NCI-H345 (cell line): ENCODE measurements at places on chromosomes 6 and 20.
A peak's percentile ranks its signal among the peaks of the same experiment; 100 is the strongest.

DNA sequence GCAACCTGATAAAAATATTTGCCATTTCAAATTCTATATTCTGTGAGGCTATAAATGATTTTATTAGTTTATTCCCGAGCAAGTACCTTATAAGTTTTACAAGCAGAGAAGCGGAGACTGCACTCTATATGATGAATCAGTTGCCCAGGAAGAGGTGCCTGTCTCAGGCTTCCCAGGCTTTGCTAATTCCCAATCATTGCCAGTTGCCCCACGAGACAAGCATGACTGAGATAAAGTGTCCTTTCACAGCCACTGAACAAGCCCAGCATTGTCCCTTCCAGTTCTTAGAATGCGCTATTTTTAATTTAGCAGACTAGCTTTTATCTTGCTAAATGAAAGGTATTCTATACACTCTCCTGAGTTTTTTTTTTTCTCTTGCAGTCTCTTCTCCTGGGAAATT, 260.7 kb downstream of the ALDH8A1 start:
- DNase-seq = no peak

- no peak for DNase-seq
Measured at GRCh38 chr6:37241131-37241530, 16.4 kb upstream of the TBC1D22B start.

GRCh38 chr6:52312461-52312860, 27.9 kb upstream of the MCM3 start:
- DNase-seq = no peak

DNA sequence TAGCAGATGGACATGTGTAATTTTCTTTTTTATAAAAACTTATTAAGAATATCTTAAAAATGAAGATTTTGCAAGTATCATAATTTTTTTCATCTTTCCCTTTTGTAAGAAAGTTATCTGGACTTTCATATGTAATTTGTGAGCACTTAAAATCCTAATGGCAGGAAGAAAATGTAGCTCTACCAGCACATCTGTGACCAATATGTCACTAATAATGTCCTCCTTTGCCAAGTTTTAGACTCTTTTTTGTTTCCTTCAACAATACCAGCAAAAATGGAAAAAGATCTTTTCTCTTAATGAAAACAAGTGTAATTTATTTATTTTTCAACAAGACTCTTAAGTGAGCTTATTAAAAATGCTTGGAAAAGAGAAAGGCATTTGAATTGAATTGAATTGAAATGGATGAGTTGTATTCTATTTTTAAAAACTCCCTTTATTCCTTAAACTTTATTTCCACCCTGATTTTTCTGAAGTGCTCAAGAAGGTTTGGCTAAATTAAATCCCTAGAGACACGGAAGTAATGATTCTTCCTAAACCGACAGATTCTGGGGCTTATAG, 110.7 kb downstream of the KIF6 start:
- DNase-seq = no peak

- DNase-seq = no peak
Measured at GRCh38 chr6:122061855-122062254, 337.6 kb upstream of the HSF2 start.

DNA sequence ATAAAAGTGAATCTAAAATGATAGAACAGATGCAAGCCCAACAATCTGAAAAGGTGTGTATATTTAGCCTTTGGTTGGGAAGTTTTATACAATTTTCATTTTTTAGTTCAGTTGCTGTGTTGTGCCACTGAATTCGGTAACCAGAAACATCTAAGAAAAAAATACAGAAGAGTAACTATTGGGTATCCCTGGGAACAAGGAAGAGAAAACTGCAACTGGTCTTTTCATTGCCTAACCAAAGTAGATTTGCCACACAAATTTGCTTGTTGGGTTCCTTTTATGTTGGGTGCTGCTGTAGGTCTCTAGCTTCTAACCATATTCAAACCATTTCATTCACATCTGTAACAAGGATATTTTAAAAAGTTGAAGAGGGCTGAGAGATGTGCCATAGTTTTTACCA, 2.8 kb upstream of the TMEM30A start:
- DNase-seq = no peak

DNA sequence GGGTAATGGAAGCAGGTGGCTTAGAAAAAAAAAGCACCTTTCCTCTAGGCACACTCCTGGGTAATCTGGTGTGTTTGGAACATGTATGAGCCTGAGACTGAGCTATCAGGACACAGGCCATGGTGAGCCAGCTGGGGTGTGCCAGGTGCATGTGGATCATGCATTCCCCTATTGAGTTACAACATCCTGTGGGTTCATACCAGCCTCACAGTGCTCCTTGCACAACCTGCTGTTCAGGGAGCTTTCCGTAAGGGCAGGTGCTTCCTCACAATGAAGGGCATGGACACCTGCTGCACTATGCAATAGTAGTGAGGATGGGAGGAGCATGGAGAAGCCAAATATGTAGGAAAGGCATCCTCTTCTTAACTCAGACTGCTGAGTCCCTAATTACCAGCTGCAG, 197.2 kb upstream of the SUPT3H start:
- DNase-seq = no peak

DNA sequence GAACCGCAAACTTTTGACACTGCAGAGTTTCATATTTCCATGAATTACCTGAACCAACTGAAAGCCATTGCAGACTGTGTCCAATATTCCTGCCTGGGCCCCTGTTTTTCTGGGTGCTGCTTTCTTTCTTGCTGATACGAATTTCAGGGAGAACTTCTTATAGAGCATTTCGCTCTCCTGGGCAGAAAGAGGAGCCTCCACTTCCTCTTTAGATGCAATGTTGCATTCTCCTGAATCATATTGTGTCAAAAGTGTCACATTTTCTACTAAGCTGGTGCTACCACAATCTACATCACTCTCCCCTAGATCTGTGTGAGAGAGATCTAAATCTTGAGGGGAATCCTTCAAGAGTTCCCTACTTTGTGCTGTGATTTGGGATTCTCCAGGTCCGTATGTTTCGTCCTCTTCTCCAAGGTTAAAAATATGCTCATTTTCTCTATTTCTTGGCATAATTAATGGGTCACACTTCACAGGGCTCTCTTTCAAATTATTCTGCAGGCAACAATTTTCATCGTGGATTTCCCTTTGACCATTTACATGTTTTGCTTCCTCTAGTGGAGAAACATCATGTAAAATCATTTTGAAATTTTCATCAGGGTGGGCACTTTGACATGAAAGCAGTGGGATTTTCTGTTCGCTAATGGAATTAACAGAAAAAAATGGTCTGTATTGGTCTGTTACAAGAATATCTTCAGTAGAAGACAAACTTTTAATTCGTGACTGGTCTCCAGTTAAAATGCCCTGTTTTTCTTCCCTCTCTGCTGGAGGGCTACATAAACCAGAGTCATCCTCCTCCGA, 102.3 kb downstream of the DST start:
- no peak for DNase-seq

GRCh38 chr20:57601211-57601570, 19.0 kb downstream of the ZBP1 start:
- DNase-seq = no peak

DNA sequence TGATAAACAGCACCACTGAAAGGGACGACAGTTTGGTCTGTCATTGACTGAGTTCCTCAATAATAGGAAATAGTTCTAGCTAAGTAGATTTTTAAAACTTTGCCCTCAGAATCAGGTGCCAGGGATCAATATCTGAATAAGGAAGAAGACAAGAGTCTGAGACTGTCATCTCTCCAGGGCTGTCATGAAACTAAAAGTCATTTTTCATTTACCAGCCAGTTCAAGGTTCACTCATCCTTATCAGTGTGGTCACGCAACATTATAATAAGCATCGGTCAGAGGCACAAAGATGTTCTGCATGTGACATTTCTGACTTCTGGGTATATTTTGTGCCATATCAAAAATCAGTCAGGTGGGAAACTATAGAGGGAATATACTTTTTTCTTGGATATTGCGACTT, 52.5 kb upstream of the E2F3 start:
- no peak for DNase-seq

- peak; percentile 18 for DNase-seq
Measured at GRCh38 chr20:62598761-62599194, 43.5 kb upstream of the SLCO4A1 start.

DNA sequence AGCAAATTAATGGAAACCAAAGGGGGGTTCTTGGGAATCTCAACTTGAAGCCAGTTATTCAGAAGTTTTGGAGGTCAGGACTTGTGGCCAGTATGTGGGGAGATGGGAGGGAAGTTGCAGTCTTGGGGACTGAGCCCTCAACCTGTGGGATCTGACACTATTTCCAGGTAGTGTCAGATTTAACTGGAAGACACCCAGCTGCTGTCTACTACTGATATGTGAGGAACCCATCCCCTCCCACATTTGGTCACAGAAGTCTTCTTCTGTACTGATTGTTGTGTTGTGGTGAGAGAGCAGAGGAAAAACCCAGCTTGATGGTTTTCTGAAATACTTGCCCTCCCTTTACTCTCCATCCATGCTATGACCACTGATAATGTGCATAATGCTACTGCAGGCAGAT, 134.0 kb downstream of the QRSL1 start:
- DNase-seq = no peak

GRCh38 chr6:13648850-13649249, 33.7 kb downstream of the NOL7 start:
- no peak for DNase-seq

DNA sequence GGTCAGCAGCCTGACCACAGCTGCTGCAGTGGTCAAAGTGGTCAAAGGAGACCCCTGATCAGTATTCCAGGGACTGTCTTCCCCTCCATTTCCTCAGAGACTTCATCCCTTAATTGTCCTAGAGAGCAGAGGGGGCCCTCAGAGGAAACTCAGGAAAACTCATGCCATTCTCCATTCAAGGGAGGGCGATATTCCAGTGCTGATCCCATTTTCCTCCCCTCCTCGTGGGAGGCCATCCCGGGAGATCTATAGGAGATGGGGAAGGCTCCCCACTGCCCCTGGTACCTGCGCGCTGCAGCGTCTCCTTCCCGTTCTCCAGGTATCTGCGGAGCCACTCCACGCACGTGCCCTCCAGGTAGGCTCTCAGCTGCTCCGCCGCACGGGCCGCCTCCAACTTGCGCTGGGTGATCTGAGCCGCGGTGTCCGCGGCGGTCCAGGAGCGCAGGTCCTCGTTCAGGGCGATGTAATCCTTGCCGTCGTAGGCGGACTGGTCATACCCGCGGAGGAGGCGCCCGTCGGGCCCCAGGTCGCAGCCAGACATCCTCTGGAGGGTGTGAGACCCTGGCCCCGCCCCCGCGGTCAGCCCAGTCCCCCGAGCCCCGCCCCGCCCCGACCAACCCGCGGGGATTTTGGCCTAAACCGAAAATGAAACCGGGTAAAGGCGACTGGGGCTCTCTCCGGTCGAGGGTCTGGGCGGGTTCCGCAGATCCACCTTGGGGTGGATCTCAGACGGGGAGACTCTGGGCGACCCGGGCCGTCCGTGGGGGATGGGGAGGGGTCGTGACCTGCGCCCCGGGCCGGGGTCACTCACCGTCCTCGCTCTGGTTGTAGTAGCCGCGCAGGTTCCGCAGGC, 878 bp downstream of the HLA-C start:
- DNase-seq = peak; percentile 15

DNA sequence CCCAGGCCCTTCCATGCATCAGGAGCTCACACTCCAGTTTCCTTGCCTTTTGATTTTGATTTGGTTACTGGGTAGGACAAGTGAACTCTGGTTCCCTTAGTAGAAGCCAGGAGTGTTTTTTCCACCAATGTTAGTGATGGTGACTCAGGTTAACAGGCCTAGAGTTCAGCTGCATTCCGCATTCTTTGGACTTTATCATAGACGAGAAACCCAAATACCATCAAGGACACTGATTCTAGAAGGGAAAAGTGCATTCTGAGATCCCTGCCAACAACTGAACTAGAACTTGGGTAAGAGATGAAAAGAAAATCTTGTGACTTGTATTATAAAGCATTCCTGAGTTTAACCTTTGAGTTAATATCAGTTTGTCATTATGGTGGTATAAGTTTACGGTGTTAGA, 8.9 kb downstream of the GSS start:
- DNase-seq = no peak

DNA sequence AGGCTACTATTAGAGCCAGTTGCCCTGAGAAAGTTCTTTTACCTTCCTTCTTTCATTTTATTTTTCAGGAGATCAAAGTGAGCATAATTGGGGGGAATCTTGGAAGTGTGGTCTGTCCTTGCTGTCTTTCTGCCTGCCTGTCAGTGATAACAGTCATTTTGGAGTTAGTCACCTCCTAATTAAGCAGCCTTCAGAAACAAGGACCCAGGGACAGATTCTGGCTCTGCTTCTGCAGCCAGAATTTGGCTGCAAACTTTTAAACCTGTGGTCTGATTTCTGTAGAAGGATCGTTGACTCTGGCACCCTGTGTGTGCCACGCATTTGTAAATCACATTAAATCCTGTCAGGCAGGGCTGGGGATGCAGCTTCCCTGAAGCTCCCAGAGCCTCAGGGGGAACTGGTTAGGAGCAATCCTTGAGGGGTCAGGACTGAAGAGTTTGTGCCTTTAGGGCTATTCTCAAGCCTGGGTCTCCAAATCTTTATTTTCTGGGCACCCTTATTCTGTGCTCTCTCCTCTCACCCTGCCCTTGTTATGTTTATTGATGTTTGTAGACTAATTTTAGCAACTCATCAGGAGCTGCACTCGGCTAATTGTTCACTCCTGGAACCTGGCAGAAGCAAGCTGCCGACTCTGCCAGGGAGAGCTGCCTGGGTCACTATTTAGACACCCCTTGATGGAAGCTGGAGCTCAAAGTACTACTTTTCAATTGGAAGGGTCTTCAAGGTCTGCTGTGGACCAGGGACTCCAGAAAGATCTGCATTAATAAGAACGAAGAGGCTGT, 6.8 kb downstream of the NOX3 start:
- DNase-seq = peak; percentile 54

DNA sequence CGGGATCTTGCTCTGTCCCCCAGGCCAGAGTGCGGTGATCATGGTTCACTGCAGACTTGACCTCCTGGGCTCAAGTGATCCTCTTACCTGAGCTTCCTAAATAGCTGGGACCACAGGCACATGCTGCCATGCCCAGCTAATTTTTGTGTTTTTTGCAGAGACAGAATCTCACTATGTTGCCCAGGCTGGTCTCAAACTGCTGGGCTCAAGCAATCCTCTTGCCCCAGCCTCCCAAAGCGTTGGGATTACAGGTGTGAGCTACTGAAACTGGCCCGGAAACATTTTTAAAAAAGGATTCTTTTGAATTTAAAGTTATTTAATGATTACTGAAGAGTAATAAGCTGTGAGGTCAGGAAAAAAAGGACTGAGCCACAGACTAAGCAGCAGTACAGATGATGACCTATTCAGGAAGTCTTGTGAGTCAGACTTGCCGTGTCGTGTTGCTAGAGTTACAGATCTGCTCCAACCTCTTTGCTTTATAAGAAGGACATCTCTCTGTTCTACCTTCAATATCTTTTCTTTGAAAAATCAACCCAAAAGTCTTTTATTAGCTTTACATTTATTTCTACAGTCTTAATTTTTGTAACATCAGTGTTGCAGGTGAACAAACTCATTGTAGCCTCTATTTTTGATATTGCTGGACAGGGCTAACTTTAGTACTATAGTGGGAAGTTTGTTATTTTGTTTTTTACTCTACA, 108.7 kb downstream of the NCOA3 start:
- DNase-seq = no peak

DNA sequence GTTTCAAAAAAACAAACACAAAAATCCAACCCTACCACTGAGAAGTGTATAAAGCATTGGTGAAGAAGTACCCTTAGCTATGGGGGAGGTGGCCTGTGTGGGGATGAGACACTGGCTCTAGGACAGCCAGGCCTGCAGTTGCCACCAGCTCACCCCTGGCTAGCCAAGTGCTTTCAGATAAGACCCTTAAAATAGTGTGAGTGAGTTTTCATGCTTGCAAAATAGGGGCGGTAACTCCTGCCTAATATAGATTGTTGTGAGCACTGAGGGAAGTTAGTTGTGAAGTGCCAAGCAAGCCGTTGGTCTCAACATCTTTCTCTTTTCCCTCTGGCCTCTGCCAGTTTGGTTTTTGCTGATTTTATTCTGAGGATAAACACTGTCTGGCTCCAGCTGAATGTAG, 11.3 kb downstream of the PPP1R3G start:
- no peak for DNase-seq

GRCh38 chr20:37123441-37123840, 27.6 kb upstream of the RBL1 start:
- DNase-seq = no peak
